ENCODE measurements at places on chromosomes 2 and 18. TPM values are rescaled to one million over a fixed set of nuclear protein-coding genes. Genes with fewer than 3 reads are reported as not detected.

GRCh38 chr2:165796129-165796528, 2.1 kb upstream of the GALNT3 start:
- no peaks in the 10 kb centered on the region for H3K27me3 ChIP-seq
- H3K4me1 ChIP-seq = peaks cover 11% of the 10 kb centered on the region
- no peak for DNase-seq
- no peak overlapping the region for H3K4me3 ChIP-seq
- H3K27ac ChIP-seq = no peak overlapping the region
- H3K36me3 ChIP-seq = no peaks in the 10 kb centered on the region

ITGA6 gene
- 0.29 TPM for total RNA-seq

ADAM23 gene
- 0.02 TPM for total RNA-seq

PTH2R gene
- total RNA-seq = 6.0 TPM

- DNase-seq = no peak
- H3K27ac ChIP-seq = no peak overlapping the region
- H3K4me3 ChIP-seq = no peak overlapping the region
- H3K27me3 ChIP-seq = no peaks in the 10 kb centered on the region
Measured at GRCh38 chr2:212254339-212254738, 284.3 kb downstream of the ERBB4 start.

DNA sequence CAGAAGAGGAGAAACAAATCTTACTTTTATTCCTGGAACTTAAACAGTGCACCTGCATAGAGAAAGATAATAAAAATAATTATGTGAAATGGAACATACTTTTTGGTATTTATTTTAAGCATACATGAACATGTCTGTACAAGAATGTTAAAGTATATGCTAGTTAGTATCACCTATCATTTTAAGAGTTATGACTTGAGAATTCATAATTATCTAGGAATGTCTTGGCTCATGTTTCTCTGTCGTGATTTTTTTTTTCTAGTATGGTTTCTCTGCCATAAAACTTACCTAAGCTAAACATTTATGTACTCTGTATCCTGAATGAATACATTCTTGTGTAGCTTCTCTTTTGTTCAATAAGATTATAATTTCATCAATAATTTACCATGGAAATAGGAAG, 4.2 kb downstream of the SERPINB7 start:
- no peak overlapping the region for H3K4me3 ChIP-seq
- no peaks in the 10 kb centered on the region for H3K4me1 ChIP-seq
- H3K36me3 ChIP-seq = no peaks in the 10 kb centered on the region
- H3K27ac ChIP-seq = no peak overlapping the region
- DNase-seq = no peak
- H3K27me3 ChIP-seq = no peaks in the 10 kb centered on the region

APLF gene
- total RNA-seq = 0.67 TPM

- no peak overlapping the region for H3K27ac ChIP-seq
- H3K4me1 ChIP-seq = no peaks in the 10 kb centered on the region
- no peak for DNase-seq
Measured at GRCh38 chr18:35190948-35191697, 49.7 kb upstream of the ZNF397 start.

DNA sequence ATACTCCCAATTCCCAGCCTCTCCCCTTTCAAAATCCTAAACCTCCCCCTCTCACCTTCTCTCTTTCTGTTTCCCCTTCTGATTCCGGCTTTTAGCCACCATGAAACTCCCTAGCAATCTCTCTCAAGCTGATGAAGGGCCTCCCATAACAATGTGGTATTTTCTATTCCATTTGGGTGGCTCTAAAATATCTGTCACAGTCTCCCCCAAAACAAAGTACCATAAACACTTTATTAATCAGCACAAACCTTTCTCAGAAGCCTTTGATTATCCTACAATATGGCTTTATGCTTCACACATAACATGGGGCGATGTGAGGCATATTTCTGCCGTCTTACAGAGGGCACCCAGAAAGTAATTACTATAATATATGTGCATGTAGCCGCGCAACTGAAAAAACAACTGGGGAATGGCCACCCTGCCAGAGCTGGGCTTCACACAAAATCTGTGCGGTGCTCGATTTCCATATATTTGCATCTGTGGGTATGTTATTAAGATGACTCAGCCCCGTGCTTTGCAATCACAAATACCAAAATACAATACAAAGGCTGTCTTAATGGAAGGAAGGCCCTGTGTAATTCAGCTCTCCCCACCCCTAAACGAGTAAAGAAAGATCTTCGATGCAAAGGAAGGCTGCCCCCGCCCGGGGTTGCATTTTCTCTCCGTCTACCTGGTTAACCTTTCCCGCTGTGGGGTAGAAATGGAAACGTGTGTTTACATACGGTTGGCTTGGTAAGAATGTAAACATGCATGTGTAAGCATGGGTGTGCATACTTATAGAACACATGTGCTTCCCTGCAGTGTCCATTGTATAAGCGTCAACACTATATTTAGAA, 81.4 kb downstream of the CELF4 start:
- H3K27ac ChIP-seq = no peak overlapping the region
- DNase-seq = no peak
- peaks cover 8% of the 10 kb centered on the region for H3K4me1 ChIP-seq

- no peaks in the 10 kb centered on the region for H3K4me1 ChIP-seq
- no peaks in the 10 kb centered on the region for H3K27me3 ChIP-seq
- no peak overlapping the region for H3K27ac ChIP-seq
- no peaks in the 10 kb centered on the region for H3K36me3 ChIP-seq
Measured at GRCh38 chr2:224650815-224651439, 65.2 kb downstream of the CCDC195 start.

CCDC74A gene
- 12.5 TPM for total RNA-seq

NEU4 gene
- 0.40 TPM for total RNA-seq
